ENCODE measurements at places on chromosomes 5 and 9. TPM values are rescaled to one million over a fixed set of nuclear protein-coding genes. Genes with fewer than 3 reads are reported as not detected.

GFI1B gene
- not detected for total RNA-seq

- no peak for DNase-seq
These were observed 102.5 kb downstream of the LIFR start for GRCh38 chr5:38453921-38454320.

DNA sequence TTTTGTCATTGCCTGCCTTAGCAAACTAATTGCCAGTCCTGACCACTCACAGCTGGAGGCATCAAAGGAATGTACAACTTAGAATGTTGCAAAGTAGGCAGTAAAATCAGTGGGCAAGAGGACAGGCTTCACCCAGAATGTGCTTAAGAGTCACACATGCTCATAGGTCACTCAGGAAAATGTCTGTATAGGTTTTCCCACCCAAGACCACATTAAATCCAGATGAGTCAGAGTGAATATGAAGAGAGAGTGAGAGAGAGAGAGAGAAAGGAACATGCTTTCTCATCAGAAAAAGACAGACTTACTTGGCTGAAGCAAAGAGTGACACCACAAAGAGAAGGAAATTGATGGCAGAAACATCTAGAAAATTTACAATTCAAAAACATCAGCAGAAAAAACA is 37.9 kb downstream of the PLEKHG4B start:
- no peak for DNase-seq

ZBTB26 gene
- total RNA-seq: 8.3 TPM

All from thoracic aorta (tissue), 2 donors.